ENCODE measurements at places on chromosomes 12 and 14. TPM values are rescaled to one million over a fixed set of nuclear protein-coding genes. Genes with fewer than 3 reads are reported as not detected.

DNA sequence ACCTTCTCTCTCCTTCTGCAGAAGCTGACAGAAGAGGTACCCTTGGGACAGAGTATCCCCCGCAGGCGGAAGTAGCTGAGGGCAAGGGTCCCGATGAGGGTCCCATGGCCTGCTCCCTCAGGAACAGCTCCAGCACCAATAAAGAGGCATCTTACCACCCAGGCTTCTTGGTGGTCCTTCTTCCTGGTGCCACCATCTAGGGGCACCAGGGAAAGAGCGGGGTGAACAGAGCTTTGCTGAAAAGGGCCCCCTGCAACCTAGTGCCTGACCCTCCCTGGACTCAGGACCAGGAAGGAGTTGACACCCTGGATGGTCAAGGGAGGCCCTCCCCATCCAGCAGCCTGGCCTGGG is 591 bp upstream of the IRF9 start:
- no peak for DNase-seq

Gene NUP37
- 34.3 TPM for total RNA-seq

DNA sequence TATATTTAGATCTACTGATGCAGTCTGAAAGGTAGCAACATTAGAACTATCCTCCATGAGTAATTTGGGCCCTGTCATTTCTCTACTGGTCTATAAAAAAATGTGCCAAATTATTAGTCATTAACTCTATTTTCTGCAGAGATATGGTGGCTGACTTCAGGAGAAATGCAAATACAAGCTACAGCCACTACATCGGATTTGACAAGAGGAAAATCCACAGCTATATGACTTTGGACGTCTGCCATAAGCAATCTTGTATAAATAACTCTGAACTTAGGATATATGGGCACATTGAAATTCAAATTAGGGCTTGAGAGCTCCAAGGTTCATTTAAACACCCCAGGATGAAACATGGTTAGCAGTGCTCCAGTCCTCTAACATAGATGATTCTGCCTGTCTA is 983.0 kb upstream of the LRFN5 start:
- no peak for DNase-seq

Gene GPR135
- total RNA-seq: 2.7 TPM

- no peak for DNase-seq
Observed at GRCh38 chr12:27999970-28000369, 27.4 kb upstream of the PTHLH start.

Gene MYO1A
- 4.3 TPM for total RNA-seq

GRCh38 chr12:31263661-31264060 is 62.3 kb downstream of the SINHCAF start:
- no peak for DNase-seq

GRCh38 chr14:85308531-85309300 is 221.2 kb upstream of the FLRT2 start:
- no peak for DNase-seq

DNA sequence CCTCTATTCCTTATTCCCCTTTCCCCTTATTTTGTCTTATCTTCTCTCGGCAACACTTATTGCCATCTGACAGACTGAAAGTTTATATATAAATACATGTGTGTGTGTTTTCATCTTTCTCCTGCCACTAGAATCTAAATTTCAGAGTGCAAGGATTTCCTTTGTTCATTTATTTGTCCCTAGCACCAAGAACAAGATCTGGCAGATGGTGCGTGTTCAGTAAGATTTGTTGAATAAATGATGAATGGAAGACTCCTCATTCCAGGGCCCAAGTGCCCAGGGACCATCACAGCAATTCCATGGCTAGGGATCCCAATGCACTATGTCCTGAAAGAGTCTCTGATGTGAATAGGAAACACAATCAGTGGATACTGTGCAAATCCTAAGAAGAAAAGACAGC is 97.9 kb upstream of the EEA1 start:
- DNase-seq: no peak

- DNase-seq: no peak
Observed at GRCh38 chr12:26555139-26555538, 277.9 kb downstream of the ITPR2 start.

DNA sequence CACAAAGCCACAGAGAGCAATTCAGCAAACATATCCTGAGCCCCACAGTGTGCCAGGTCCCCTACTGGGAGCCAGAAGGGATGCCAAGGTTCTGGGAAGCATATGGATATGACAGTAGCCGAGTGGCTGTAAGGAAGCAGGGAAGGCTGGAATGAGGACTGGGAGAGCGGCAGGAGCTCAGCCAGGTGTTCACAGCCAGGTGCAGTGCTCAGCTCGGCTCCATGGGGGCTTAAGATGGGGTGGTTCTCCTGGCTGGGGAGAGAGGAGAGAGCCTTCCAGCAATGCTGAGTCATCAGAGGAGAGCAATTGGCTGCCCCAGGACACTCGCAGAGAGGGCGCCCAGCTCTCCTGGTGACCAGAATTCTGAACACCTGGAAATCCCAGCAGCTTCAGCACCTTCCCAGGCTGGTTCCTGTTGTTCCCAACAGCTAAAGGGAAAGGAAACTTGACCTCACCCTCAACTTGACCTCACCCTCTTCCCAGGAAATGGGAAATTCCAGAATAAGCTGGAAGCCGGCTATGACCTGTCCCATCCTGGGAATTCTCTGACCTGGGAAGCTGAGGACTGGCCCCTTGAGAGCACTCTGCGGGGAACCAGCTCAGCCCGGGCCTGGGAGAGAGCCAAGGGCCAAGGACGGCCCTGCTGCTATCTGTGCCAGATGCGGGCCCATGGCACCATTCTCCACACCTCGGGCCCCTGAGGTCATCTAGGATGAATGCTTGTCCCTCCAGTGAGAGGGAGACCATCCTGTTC is 34.6 kb downstream of the SLC6A12 start:
- no peak for DNase-seq

- DNase-seq: no peak
Observed at GRCh38 chr12:113934060-113934814, 31.9 kb downstream of the RBM19 start.

- DNase-seq: no peak
Observed at GRCh38 chr12:46134205-46134811, 134.5 kb downstream of the SLC38A1 start.

Gene ADAMTS20
- total RNA-seq: 1.2 TPM

DNA sequence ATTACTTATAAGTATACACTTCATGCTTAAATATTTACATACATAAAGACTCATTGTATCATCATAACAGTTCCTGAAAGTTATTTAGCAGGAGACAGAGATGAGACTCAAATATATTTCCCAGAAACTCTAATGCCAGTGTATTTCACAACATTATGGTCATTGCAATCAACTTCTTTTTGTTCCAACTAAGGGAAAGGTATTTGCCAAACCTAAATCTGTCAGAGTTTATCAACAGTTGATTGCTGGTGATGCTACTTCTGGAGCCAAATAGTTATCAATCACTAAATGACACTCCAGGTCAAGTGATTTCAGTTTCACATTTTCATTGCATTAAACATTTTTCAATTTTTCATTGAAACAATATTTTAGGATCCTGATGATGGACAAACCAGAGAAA is 72.1 kb upstream of the AVPR1A start:
- DNase-seq: no peak

Gene CD27
- not detected for total RNA-seq

Gene CAPZA3
- not detected for total RNA-seq

- no peak for DNase-seq
Observed at GRCh38 chr14:96403409-96403808, 11.5 kb downstream of the AK7 start.

DNA sequence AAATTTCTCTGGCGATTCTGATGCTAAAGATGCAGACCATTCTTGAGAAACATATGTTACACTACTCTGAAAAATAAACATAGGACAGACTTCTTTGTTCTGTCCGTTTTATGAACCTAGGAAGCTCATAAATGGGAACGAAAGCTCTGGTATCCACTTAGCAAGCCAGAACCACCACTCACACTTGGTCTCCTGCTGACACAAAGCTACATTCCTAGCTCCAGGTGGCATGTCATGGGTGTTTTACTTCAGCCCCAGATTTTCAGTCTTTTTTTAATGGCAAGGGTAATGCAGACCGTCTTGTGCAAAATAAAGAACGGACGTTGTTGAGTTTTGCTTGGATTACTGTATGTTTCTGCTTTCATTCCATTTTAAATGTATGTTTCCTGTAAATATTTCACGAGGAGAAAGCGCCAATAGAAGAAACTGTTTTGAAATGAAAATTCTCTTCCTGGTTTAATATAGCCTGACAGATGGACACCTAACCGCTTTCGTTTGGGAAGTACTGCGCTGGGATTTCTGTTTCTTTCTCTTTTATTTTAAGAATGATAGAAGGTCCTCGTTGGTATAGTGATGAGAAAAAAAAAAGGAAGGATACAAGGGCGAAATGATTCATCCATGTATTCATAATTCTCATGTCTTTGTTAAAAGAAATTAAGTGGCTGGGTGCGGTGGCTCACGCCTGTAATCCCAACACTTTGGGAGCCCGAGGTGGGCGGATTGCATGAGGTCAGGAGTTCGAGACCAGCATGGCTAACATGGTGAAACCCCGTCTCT is 871 bp upstream of the COQ5 start:
- DNase-seq: no peak

Gene AKAP3
- 7.6 TPM for total RNA-seq

DNA sequence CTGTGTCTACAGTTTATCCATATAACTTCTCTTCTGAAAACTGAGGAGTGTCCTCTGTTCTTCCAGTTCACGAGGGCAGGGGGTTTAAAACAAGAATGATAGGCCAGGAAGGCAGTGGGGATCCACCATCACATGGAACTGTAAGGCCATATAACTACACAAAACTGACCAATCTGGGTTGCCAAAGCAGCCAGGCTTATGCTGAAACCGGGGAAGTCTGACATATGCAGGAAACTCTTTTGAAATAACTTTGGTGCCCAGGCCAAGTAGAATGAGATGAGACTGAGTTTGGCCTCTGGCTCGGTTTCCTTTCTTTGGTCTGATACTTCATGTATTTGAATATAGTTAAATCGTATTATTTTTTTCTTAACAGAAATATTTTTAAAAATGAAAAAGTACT is 18.0 kb upstream of the ATF1 start:
- DNase-seq: peak; percentile 34

DNA sequence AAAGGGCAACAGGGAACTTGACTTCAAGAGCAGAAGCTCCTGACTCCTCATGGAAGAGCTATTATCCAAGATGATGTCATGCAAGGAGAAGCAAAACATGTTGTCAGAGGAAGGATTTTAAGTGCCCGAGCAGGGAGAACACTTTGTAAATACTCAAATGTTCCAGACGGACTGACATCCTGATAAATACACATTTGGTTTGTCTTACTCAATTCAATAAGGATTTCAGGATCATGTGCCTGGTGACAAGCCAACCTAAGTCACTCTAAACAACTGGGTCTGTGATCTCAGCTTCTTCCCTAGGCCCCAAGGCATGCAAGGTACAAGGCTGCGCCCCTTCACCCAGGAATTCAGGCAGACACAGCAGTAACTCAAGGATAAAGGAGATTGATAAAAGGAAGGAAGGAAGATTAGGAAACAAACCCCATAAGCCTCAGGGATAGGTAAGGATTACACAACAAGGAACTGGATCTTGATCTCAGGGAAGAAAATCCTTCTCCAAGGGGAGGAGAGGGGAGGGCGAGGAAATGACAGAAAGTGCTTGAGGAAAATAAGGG is 26.8 kb upstream of the CEBPE start:
- no peak for DNase-seq

GRCh38 chr14:93923626-93924025 is 3.5 kb upstream of the FAM181A start:
- DNase-seq: no peak

DNA sequence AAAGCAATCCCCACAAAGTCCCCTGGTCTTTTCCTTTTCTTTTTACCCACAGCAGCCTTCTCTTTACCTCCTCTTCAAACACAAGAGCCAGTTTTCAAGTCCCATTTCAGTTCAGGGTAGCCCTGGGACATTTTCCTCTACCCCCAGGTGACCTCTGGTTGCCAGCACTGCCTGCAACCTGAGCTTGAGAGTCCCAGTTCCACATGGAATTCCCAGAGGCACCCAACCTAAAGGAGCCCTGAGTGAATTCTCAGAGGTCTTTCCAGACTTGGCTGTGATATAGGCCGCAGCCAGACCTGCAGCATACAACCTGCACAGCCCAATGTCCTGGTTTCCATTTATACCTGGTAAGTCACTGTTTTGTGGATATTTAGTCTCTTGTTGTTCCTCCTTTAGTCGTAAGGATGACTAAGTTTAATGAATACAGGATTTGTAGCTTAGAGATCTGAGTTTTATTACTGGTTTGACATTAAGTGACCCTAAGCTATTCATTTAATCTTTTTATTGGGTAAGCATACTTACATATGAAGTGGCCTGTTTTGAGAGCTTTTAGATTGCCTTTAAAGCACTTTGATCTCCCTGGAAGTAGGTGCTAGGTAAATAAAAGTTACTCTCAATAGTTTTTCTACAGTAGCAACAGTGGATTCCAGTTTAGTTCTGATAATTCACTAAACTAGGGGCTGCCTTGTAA is 159.8 kb downstream of the TGFB3 start:
- no peak for DNase-seq

GRCh38 chr12:110233212-110233903 is 47.7 kb upstream of the ATP2A2 start:
- DNase-seq: no peak

Gene KCNA5
- 0.98 TPM for total RNA-seq

DNA sequence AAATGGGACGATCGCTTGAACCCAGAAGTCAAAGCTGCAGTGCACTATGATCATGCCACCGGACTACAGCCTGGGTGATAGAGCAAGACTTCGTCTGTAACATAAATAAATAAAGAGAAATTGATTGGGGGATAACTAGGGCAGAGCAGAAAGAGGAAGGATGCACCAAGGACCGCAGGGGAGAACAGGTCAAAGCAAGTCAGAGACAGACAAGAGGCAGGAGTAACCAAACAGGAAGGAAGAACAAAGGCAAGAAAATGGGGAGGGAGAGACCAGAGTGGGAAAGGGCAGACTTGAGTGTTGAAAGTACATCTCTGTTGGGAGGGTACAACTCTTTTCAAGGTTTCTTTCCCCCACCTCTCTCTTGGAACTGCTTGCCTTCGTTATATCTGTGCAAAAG is 50.8 kb upstream of the ELK3 start:
- DNase-seq: no peak

Gene SLC10A1
- not detected for total RNA-seq

Gene OVCH1
- total RNA-seq: 3.2 TPM

- no peak for DNase-seq
Observed at GRCh38 chr14:62304257-62304656, 542.0 kb downstream of the SNAPC1 start.

DNA sequence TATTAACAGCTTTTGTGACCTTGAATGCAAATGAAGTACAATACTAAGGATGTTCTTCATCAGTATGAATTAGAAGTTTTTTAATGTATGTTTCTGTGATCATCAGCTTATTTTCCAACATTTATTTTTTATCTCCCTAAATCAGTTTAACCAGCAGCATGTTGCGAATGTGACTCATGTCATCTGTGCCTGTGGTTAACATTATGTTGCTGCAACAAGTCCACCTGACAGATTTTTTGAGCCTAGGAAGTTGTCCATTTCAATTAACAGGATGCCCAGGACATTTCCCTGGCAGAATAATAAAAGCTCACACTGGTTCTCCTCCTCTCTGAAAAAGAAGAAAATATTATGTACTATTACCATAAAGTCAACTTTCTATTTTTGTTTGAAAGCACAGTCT is 155.5 kb downstream of the SYT1 start:
- no peak for DNase-seq

Gene TMPRSS12
- total RNA-seq: 0.45 TPM

Gene CLEC7A
- total RNA-seq: 16.2 TPM

Data from type B pancreatic cell (in vitro differentiated cells).